Dermis blood vessel endothelial cell (primary cell): ENCODE measurements at places on chromosomes 12 and 14. TPM values are rescaled to one million over a fixed set of nuclear protein-coding genes. Genes with fewer than 3 reads are reported as not detected.

- DNase-seq = no peak
Measured at GRCh38 chr14:100537446-100538350, 49.5 kb downstream of the BEGAIN start.

DNA sequence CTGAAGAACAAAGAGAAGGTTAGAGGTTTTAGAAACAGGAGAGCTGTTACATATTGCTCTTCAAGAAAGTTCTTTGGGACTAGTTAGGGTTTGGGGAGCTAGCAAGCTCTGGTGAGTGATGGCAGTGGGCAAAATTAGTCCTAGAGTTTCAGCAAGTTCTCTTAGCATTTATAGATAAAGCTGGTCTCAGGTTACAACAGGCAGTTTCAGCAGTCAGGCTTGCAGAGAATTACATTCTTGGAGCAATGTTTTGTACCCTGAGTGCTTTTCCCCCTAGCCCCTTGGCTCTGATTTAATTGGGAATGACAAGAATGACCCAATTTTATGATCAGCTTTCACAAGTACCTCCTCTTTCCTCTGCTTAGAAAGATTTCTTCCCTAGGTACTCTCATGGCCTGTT lies 21.4 kb upstream of the EID3 start:
- DNase-seq = no peak

Gene MYH6
- total RNA-seq = not detected in 2 replicates

DNA sequence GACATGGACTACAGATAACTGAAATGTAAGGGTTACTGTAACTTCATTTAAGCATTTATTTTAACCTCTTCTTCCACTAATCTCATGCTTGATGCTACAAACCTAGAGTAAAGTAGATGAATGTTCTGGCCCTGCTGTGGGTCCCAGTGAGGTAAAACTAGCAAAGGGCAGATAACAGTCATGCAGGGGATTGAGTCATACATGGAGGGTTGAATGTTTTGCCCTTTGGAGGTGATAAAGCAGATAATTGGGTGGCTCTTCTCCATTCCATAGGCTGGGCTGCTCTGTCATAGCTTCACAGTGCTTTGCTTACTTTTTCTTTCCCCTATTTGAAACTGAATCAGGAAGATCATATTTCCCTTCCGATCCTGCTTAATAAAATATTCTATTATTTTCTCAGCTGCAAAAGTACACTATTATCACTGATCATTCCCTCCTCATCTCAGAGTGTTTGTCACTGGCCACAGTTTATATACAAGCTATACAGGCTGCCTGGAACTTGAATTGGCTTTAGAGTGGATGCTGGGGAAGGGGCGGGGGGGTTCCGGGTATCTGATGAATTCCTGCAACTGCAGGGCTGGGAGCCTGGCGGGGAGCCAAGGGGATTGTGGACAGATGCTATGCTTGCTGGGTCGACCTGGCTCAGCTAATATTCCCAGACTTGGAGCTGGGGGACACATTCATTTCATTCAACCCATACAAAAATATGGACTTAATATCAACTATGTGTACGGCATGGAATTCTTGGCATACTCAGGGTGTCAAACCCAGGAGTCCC lies 235.1 kb downstream of the NRXN3 start:
- no peak for DNase-seq

Gene RNU4-1
- total RNA-seq = under 0.01 TPM in 2 replicates

Gene C12orf50
- total RNA-seq = not detected in 2 replicates

Gene BRMS1L
- total RNA-seq = 2.9 and 10.8 TPM in 2 replicates

- DNase-seq = no peak
Measured at GRCh38 chr12:70180130-70180529, 63.1 kb upstream of the CNOT2 start.

DNA sequence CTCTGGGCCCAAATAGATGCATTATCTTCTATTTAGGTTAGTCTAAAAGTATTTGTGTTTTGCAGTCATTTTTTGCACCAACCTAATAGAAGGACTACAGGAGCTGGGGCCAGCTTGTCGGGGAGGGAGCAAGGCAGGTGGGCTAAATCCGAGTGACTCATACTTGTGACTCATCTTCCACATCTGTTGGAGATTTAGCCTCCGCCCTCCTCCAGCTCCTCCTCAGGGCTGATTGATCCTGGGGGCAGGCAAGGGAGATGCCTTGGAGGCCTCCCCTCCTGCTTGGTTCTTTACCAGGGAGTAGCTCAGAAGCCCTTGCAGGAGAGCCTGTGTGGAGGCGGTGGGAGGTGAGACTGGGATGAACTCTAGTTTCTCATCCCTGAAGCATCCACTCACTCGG lies 27.9 kb downstream of the RHOF start:
- peak; percentile 46 for DNase-seq

GRCh38 chr12:102406033-102406584 lies 74.3 kb downstream of the IGF1 start:
- DNase-seq = peak; percentile 76

GRCh38 chr12:110071967-110072366 lies 23.6 kb upstream of the C12orf76 start:
- DNase-seq = no peak
